ENCODE measurements at places on chromosomes 12 and 14. TPM values are rescaled to one million over a fixed set of nuclear protein-coding genes. Genes with fewer than 3 reads are reported as not detected.

The ATL1 gene
- total RNA-seq, result 21.7 TPM

The SLC25A21 gene
- total RNA-seq, result 1.4 TPM

The HOXC9 gene
- total RNA-seq, result not detected

DNA sequence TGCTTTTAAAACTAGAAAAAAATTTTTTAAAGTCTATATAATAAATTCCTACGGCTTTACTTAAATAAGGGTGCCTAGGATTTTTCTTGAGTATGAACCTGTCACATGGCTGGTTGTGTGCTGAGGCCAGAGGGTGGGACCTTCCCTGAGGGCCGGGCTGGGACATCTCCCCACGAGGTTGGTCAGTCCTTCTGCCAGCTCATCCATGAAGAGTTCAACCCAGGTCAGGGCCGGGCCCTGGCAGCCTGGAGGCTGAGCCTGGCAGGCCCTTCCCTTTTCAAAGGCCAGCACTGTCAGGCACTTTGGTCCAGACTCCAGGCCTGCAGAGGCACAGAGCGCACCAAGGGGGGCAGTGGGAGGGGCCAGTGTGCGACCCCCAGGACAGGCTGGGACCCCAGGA lies 31.7 kb downstream of the TNFAIP2 start:
- peak; percentile 96 for ATAC-seq

GRCh38 chr14:61661471-61662400 lies 33.6 kb upstream of the HIF1A start:
- ATAC-seq, result no peak

The SLC25A47 gene
- 0.31 TPM for total RNA-seq

DNA sequence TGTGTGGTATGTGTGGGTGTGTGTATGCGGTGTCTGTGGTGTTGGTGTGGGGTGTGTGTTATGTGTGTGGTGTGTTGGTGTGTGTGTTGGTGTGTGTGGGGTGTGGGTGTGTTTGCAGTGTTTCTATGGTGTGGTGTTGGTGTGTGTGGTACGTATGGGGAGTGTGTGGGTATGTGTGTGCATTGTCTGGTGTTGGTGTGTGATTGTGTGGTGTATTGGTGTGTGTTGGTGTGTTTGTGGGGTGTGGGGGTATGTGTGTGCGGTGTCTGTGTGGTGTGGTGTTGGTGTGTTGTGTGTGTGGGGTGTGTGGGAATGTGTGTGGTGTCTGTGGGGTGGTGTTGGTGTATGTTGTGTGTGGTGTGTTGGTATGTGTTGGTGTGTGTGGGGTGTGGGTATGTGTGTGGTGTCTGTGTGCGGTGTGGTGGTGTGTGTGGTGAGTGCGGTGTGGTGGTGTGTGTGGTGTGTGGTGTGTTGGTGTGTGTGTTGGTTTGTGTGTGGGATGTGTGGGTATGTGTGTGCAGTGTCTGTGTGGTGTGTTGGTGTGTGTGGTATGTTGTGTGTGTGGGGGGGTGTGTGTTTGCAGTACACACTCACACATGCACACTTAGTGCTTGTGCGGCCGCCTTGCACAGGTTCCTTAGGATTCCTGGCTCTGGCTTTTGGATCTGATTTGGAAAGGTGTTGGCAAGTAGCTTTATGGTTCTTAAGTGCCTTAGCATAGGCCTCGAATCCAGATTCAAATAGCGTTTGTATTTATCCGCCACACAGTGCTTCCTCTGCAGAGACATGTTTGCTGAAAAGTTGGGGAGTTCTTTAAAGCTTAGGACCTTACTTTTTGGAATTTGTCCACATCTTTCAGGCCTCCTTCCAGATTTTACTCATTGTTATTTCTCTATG lies 16.4 kb downstream of the MLXIP start:
- ATAC-seq, result no peak

DNA sequence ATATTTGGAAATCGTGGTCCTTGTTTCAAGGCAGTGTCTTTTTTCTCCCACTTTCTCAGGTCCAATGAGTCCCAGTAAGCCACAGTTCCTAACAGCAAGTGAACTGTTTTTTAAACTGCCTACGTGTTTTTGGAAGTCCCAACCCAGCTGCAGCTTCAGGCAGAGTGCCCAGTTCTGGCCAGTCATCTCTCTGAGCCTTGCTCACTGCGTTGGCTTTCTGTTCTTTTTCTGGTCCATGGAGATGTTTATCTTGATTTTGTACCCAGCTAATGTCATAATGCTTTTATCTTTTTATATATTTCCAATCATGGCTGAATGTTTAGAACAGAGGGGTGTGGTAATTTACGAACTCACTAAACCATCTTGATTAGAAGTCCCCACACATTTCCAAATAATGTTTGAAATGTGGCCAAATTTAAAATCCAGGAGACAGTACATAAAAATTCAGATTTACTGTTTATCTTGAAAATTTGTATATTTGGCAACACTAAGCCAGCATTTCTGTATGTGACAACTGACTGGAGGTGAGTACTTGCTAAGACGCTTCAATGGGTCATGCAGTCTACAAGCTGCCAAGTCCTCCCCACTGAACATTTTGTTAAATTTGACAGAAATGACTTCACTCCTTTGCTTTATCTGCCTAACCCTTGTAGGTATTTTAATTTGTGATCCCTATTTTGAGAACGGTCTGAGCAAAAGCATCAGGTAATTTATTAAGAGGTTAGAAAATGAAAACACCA lies 46.1 kb upstream of the OTOGL start:
- peak; percentile 84 for ATAC-seq

DNA sequence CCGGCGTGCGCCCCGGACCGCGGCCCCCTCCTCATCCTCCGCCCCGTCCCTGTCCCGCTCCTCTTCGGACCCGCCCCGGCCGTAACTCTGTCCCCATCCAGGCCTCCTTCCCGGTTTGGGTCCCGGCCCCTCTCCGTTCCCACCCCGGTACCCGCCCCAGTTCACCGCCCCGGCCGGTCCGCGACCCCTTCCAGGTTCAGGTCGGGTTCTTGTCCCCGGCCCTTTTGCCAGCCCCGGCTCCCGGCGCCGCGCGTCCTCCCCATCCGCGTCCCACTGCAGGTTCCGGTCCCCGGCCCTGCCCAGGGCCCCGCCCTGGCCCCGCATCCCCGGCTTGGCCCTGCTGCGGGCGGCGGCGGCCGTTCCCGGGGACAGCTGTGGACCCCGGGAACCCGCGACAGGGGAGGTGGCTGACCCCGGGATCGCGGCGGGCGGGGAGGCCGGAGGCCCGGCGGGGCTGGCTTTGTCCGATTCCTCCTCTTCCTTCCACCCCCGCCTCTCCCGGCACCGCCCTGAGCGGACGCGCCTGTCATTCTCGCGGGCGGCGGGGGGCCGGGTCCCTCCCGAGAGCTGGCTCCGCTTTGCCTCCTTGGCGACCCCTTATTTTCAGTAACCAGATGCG lies 601 bp downstream of the KLC1 start:
- peak; percentile 39 for ATAC-seq

DNA sequence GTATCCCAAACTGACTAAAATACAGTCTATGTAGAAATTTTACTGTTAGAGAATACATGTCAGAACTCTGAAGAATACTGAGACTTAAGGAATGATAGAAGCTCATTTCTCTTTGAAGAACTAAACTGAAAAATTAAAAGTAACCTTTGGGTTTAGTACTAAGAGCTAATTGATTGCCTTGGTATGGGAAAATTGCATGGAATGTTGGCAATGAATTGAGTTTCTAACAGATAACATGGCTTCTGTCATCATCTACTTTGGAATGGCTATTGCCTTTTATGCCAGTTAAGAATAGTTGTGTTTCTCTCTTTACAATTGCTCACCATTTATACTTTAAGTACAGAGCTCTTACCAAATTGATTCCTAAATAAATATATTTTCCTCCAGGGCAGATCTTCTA lies 308.8 kb upstream of the SYT1 start:
- ATAC-seq, result no peak

DNA sequence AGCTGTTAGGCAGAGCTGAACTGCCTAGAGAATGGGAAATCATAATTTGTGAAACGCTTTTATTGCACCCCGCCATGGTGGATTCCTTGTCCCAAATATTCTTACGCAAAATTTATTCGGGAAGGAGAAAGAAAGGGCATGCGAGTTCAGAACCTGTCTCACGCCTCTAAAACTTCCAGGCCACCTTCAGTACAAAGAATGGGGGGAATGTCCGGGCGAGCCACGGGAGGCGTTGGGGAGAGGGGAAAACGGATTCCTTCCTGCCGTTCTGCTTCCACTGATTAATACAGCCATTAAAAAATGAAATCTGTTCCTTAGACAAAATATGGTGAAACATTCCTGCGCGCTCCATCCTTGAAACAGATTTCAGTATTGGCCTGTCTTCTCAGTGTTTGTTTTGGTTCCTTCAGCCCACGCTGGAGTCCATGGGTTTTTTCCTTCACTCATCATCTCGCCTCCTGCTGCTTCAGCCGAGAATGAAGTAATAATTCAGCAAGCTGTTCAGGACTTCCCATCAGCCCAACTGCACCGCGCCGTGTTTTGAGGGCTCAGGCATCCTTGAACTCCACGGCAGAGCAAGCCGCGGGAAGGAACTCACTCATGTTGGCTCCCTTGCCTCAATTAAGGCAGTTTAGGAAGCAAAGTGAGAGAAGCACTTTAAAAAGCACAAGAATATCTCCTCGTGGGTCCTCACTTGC lies 47.7 kb upstream of the CDKN3 start:
- peak; percentile 65 for ATAC-seq

The PDE3A gene
- total RNA-seq, result 163 TPM

The ETFBKMT gene
- 3.7 TPM for total RNA-seq

The CLEC4C gene
- not detected for total RNA-seq

The KRT3 gene
- not detected for total RNA-seq

The SMCO2 gene
- not detected for total RNA-seq

DNA sequence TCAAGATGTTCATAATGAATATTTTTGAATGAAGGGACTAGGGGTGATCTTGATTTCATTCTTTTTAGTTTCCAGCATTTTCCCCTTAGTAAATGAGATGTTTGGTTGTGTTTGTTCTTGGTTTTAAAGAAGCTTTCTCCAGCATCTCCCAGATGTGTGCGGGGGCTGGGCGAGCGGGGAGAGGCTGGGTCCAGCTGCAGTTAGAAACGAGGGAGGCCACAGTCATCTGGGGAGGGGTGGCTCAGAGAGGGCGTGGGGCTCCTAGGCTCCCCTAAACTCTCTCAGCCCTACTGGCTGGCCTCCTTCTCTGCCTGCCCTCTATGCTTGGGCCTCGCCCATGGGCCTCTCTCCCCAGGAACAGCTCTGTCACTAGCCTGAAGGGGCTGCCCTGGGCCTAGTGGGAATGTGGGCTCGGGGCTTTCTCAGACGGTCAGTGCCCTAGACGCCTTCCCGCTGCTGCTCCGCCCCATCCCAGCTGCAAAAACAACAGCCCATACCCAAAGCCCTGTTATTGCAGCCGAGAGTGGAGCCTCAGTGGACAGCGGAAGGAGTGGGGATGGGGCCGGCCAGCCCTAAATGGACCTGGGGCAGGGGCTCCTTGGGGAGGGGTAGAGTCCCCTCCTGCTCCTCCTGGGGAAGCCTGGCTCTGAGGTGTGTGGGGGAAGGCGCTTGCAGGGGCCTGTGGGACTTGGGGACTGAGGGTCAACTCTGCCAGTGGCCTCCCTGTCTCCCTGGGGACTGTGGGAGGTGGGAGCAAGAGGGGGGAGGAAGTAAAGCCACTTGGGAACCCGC lies 18.3 kb upstream of the EIF2B2 start:
- ATAC-seq, result no peak

The GUCY2C gene
- not detected for total RNA-seq

DNA sequence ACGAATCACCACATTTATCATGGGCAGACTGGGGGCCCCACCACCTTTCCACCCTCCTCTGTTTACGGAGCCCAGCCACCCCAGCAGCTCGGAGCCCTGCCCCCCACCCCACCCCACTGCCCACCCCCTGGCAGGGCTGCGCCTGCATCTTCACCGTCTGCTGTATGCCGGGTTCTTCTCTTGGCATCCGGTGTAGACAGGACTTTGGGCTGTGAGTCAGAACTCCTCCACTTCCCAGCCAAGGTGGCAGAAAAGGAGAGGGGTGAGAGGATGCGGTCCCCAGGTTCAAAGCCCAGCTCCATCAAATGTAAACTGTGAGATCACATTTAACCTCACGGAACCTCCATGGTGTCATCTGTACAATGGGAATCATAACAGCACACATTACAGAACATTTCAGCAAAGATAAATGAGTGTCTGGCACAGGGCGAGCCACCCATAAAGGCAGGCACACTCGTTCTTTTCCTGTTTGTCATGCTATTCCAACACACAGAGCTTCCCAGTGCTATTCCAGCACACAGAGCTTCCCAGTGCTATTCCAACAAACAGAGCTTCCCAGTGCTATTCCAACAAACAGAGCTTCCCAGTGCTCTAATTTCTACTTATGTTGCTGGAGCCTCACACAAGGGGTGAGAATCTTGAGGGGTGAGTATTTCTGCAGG lies 292.7 kb upstream of the RTL1 start:
- no peak for ATAC-seq

- no peak for ATAC-seq
Measured at GRCh38 chr12:43893670-43894069, 57.8 kb downstream of the TMEM117 start.

- no peak for ATAC-seq
Measured at GRCh38 chr14:105854600-105855245, 328.3 kb downstream of the TMEM121 start.

- ATAC-seq, result no peak
Measured at GRCh38 chr14:28406196-28406595, 360.4 kb upstream of the FOXG1 start.

- peak; percentile 44 for ATAC-seq
Measured at GRCh38 chr12:91926848-91927247, 218.8 kb downstream of the BTG1 start.

The TNFAIP2 gene
- 51.6 TPM for total RNA-seq

GRCh38 chr14:68761391-68761790 lies 31.5 kb downstream of the ZFP36L1 start:
- no peak for ATAC-seq

The PTPRQ gene
- total RNA-seq, result 1.2 TPM

DNA sequence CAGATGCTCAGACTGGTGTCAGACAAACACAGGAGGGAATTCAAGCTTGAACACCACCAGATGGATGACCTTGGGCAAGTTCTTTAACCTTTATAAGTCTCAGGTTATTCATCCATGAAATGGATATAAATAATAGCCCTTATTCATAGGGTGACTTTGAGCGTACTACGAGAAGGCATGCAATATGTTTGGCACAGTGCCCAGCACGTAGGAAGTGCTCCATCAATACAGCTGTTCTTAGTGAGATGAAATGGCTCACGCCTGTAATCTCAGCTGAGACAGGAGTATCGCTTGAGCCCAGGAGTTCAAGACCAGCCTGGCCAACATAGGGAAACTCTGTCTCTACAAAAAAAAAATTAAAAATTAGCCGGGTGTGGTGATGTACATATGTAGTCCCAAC lies 84.8 kb upstream of the FICD start:
- no peak for ATAC-seq

The ARHGAP9 gene
- total RNA-seq, result 8.3 TPM

The RGS6 gene
- 0.50 TPM for total RNA-seq

GRCh38 chr14:43105305-43105704 lies 1401.8 kb downstream of the FSCB start:
- no peak for ATAC-seq
